ENCODE measurements at places on chromosomes 1 and 21.
A peak's percentile ranks its signal among the peaks of the same experiment; 100 is the strongest.

DNA sequence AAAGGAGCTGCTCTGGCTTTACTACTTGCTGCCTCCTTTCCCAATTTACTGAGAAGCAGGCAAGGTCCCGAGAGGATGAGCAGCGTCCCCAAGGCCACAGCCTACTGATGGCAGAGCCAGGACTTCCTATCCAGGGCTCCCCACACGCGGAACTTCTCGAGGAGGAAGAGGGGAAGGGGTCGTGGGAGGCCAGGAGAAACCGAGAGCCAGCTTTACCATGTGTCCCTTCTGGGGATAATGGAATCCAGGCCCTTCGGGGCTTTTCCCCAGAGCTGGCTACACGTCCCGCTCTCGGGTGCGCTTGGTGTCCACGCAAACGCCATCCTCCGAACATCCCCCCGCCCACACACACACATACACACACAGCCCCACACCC, 4.3 kb upstream of the CCN1 start:
- peak; percentile 53 for DNase-seq

DNA sequence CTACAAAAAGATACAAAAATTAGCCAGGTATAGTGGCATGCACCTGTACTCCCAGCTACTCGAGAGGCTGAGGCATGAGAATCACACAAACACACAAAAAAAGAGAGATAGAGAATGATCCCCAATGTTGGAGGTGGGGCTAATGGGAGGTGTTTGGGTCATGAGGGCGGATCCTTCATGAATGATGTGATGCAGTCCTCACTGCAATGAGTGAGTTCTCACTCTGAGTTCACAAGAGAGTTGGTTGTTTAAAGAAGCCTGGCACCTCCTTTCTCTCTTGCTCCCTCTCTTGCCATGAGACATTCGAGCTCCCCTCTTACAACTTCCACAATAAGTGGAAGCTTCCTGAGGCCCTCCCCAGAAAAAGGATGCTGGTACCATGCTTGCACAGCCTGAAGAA, 17.3 kb downstream of the KCNT2 start:
- no peak for DNase-seq

DNA sequence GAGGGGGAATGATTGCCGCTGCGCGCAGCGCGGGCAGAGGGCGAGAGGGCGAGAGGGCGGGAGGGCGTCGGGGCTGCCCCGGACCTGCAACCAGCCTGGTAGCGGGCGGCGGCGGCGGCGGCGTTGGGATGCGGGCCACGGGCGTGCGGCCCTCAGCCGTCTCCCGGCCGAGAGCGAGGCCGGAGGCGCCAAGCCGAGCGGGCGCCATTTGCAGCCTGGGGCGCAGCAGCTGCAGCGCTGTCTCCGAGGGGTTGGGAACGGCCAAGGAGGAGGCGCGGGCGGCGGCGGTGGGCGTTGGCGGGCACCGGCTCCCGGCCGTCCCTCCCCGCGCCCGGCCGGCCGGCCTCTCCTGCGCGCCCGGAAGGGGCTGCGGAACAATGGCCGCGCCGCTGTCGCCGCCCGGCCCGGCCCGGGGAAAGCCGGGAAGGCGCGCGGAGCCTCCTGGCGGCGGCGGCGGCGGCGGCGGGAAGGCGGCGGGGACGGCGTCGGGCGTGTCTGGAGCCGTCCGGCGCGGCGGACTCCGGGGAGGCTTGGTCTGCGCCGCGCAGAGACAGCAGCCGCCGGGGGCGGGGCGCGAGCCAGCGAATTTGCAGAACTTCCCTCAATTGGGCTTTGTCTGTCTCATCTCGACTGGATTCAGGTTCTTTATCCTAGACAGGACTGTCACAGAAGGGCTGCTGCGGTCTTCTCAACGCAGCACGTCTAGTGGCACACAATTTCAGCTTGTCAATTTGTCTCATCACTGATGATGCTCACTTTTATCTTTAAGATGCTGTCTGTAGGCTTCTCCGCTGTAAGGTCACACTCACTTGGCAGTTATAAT, 35.7 kb downstream of the ZBTB8B start:
- peak; percentile 75 for DNase-seq

GRCh38 chr1:230354005-230354404, 72.1 kb downstream of the PGBD5 start:
- DNase-seq, result no peak

DNA sequence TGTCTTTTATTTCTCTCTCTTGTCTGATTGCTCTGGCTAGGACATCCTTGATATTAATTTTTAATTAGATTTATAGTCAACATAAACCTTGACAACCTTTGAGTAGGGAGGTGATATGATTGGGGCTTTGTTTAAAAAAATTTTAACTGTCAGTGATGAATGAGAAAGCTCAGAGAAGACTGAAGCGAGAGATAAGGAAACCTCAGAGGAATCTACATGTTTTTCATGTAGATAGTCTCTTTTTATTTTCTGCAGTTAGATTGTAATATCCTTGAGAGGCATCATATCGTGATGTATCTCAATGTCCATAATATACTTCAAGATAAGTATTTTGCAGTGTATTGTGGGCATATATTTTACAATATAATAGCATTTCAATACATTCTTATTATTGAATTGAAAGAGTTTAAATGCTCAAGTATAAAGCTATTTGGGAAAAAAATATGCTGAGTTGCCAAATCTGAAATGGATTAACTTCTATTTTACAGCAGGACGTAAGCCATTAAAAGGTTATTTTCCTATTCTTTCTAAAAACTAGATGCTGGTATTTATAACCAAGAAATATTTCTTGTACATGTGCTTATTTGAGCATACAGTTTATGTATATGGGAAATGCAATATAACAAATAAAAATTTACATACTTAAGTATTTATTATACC, 802.4 kb upstream of the ADGRL4 start:
- DNase-seq, result no peak

DNA sequence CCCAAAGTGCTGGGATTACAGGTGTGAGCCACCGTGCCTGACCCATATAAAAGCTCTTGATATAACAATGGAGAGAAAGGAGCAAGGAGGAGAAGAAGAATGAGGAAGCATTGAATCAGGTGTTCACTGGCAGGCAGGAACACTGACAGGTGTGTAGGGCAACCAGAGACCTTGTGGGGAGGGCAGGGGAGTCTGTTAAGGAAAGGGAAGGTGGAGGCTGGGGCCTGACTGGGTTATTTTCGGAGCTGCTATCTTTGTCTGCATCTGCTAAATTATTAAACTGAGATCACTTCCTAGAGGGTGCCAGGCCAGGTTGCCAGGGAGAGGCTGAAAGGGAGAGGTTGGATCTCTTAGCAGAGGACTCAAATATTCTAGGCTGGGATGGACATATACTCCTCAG, 6.8 kb upstream of the TRNP1 start:
- DNase-seq, result no peak

DNA sequence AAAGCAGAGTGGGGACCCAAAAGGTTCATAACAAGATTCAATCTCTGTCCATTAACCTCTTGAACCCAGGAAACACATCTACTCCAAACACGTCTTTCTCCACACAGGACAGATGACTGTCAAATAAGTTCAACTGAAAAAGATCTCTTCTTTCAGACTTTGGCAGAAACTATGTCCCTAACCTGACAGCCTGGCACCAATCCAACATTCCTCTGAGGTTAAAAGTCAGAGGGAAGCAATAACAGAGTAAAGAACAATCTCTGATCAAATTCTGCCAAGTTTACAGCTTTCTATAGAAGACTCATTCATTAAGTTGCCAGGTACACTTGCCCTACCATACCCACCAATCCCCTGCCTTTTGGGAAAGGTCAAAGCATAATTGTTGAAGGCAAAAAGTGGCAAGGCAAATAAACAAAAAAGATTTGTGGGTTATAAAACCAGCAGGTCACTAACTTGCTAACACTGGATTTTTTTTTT, 31.9 kb downstream of the OTUD7B start:
- DNase-seq, result no peak

Measured in NCI-H82 (cell line).